ENCODE measurements at places on chromosomes 7 and 10.

DNA sequence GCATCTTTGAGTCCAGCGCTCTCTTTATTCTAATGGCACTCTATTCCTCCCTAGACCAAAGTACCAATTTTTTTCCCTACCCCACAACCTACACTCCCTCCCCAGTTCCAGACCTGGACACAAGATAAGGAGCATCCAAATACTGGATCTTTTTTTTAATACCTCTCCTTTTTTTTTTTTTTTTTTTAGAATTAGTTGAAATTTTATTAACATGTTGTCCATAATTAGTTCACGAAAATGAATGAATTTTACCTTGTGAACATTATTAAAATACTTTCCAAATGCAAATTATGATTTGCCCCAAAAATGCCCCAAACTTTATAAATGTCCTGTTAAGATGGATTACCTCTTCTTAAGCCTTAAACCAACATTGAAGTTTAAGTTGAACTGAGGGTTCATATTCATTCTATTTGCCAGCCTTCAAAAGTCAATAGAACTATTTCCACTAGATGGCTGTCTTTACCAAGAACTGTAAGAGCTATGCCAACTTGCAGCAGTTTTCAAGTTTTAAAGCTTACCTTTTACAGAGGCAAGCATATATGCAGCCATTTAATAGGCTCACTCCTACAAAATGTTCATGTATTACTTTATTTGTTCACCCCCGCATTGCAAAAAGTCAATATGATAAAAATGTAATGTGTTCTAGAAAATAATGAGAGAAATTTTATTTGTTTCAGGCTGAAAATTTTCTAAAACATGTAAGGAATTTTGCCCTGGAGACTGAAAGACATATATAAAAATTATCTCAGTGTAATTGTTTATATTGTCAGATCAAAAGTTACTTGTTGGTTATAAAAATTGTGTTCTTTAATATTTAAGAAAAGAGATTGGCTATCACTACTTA lies 39.7 kb upstream of the TNKS2 start:
- DNase-seq = peak; percentile 11

- DNase-seq = no peak
Observed at GRCh38 chr7:123024989-123025758, 29.7 kb upstream of the TAS2R16 start.

DNA sequence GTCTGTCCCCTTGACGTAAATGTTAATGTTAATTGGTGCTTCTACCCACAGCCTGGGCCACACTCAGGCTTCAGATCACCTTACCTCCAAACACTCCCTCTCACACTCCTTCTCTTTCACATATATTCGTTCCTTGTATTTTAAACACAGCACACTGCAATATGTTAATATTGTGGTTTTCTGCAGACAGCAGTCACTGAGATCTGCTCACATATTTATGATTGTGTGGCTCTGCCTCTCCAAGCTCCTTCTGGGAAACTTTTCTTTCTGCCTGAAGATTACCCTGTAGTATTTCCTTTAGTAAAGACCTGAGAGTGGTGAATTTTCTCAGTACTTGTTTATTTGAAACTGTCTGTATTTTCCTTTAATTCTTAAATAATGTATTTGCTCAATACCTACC lies 104.7 kb downstream of the VWC2 start:
- no peak for DNase-seq

GRCh38 chr10:129090165-129090564 lies 376.9 kb upstream of the MGMT start:
- DNase-seq = no peak

DNA sequence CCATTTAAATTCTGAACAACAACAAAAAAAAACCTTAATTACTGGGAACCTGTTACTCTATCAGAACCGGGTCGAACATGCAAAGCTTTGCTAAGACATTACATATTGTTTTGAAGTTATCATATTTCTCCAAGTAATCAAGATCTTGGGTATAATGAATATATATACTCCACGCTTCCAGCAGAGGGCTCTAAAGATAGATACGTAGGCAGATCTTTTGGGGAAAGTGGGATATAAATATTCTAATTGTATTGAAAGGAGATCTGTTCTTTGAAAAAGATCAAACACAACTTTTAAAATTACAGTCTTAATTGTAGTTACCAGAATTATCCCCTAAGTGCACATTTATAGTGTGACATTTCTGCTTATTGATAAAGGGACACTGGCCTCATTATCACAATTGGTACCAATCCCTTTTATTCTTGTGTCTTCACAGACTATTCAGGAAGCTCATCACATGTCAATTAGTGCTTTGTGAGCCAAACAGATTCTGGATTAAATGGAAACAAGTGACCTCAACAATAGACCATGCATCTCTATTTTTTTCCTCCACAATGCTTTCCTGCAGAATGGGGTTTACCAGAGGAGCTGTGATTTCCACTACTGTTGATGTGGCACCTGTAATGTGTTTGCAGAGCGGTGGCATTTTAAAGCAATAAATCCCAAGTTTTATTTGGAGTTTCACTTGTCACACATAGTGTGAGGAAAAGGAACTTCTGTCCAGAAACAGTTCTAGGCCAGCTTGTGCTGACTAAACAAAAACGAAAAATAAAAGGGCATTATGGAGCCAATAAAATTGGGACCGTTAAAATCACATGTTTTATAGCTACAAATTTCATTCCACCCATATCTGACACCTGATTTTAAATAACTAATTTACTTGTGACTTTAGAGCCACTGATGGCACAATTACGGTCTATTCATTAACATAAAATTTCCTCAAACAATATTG lies 122.4 kb downstream of the CTTNBP2 start:
- DNase-seq = peak; percentile 40

- no peak for DNase-seq
Observed at GRCh38 chr7:8628656-8629055, 195.2 kb downstream of the NXPH1 start.

GRCh38 chr7:131040467-131040932 lies 287.2 kb upstream of the MKLN1 start:
- DNase-seq = peak; percentile 40

GRCh38 chr7:19648791-19649190 lies 60.0 kb downstream of the POLR1F start:
- no peak for DNase-seq

DNA sequence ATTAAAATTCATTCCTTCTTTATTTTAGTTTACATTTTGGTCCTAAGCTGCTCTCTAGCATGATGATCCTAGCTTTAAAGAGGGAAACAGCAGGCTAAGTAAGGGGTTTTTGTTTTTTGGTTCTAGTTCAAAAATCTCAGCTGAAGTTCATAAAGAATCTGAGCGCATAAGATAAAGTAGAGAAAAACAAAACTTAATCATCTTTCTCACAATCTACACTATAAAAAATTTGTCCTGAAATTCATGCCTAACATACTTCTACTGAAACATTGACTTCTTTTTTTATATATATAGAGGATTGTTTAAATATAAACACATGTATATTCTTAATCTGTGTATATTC lies 6.8 kb upstream of the IGF2BP3 start:
- DNase-seq = no peak

DNA sequence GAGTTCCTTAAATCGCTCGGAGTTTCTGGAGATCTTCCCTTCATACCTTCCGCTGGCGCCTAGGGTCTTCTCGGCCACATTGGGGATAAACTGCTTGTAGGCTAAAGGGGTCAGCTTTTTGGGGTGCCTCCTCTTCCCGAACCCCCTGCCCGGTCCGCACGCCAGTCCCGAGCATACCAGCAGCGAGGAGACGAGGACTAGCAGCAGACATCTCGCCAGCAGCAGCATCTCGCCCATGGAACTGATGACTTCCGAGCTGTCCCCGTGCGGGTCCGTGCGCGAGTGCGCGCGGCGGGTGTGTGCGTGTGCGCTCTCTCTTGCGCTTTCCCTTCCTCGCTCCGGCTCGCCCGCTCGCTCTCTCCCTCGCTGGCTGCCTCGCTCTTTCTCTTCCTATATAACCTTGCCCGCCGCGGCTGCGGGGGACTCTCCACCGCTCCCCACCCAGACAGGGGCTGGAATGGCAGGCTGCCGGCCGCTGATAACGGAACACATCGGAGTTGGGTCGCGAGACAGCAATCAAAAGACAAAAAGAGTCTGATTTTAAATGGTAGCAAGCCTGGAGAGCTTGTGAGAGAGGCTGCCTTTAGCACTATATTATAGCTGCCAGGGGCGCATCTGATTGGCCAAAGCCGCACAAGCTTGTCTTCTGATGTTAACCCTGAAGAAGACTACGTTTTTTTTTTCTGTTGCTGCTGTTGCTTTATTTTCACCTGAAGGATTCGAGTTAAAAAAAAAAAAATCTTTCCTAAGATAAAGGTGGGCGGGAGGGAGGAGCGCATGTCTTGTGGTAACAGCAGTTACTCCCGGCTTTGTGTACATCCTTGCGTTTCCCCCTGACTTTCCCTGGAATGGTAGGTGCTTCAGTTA lies at the start of gene SHH:
TSS of gene SHH (minus strand) at position 569 of the 867 bp plus-strand sequence. CDS start at position 228, 341 bp downstream.
- peak; percentile 19 for DNase-seq

DNA sequence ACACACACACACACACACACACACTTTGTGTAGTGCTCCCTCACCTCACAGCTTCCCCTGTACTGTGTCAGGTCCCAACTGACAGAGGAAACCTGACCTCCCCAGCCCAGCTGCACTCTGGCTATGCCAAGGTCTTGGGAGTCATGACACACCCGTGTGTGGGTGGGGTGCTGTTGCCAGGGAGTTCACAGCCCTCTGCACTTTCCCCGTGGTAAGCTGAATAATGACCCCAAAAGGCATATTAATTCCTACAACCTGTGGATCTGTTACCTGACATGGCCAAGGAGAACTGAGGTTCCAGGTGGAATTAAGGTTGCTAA lies 8.9 kb upstream of the NANOS1 start:
- DNase-seq = no peak

DNA sequence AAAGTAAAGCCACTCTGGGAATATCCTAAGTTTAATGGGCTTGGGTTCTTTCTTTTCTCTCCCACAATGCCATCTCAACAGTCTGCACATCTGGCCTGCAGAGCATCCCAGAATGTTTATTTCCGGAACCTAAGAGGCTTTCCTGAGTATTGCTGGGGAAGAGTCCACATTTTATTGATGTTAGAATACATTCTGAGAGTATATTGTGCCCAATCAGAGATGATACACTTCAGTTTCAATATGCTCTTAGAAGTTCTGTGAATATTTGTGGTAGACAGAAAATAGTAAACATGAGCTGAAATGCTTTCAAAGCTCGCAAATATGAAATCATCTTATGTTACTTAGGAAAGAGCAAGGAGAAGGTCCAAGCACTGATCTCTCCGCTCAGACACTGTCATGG lies 200.6 kb downstream of the TWIST1 start:
- no peak for DNase-seq

DNA sequence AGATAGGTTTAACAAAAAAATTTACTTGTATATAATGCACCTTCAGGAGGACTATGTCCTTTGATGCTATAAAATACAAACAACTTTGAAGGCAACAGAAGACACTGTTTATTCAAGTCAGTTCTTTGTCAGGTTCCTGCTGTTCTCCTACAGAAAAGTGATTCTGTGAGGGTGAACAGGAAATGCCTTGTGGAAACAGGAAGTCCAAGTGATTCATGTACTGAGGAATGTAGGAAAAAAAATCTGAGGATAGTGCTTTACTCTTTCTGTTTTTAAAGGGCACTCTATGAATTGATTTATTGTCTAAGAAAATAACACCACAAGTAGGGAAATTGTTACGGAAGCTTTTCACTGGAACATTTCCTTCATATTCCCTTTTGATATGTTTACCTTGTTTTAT lies 171.9 kb downstream of the HDAC9 start:
- no peak for DNase-seq

- no peak for DNase-seq
Observed at GRCh38 chr10:76185471-76186301, 754.3 kb downstream of the LRMDA start.

- no peak for DNase-seq
Observed at GRCh38 chr7:55072251-55072650, 53.4 kb downstream of the EGFR start.

GRCh38 chr7:80907141-80907601 lies 11.7 kb downstream of the SEMA3C start:
- no peak for DNase-seq

DNA sequence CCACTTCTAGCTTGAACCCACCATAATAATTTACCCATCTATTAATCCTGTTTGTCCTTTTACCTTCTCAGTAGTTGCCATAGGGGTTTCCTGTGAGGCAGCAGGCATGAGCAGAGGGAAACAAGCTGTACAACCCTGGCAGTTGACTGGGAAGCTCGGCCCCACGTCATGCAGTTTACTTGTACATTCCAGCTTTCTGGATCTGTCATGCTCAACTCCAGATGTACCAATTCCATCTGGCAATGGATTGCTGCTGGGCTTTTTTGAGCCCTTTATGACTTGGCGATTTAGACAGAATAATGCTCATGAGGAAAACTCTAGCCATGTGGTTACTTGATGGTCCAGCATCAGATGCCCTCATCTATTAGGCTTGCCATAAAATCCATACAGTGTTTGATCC lies 112.5 kb downstream of the GNAI1 start:
- no peak for DNase-seq

GRCh38 chr10:31209478-31209877 lies 109.5 kb upstream of the ZEB1 start:
- DNase-seq = no peak

GRCh38 chr7:2830609-2831376 lies 13.3 kb downstream of the GNA12 start:
- no peak for DNase-seq

GRCh38 chr7:28556671-28557070 lies 144.4 kb downstream of the CREB5 start:
- DNase-seq = no peak

GRCh38 chr7:137980308-137980707 lies 21.6 kb downstream of the CREB3L2 start:
- DNase-seq = no peak

GRCh38 chr7:94417901-94418300 lies 23.2 kb downstream of the COL1A2 start:
- DNase-seq = no peak

DNA sequence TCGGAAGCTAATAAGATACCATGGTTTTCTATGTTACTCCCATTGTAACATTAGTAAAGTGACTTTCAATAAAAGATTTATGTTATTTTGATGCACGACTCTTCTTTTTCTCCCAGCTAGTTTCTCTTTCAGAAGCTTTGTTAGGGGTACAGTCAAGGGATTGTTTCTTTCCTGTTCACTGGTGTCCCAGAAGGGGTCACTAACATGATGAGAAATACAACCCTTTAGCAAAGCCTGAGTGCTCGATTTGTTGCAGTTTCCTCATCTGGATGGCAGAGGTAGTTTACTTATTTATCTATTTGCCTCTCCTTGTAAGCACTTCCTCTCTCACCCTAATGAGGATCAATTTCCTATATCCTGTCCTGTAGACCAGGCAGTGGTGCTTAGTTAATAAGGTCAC lies 17.0 kb downstream of the SRI start:
- no peak for DNase-seq

- no peak for DNase-seq
Observed at GRCh38 chr10:112857493-112857892, 92.6 kb upstream of the TCF7L2 start.

Measured in COR-L47 (cell line).